ENCODE measurements at places on chromosomes 13 and 19.
A peak's percentile ranks its signal among the peaks of the same experiment; 100 is the strongest.

DNA sequence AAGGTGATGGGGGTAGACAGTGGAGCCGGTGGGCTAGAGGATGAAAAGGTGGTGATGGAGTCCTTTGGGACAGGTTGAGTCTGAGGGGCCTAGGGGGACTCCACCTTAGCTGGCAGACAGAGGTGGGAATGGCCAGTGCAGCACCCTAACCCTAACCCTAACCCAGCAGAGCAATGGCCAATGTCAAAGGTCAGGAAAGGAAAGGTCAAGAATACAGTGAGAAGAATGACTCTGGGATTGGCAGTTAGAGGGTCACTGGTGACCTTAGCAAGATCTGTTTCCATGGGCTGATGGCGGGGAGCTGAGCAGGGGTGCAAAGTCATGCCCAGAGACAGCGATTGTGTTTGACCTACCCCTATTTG lies 16.6 kb downstream of the GNA15 start:
- DNase-seq = no peak

DNA sequence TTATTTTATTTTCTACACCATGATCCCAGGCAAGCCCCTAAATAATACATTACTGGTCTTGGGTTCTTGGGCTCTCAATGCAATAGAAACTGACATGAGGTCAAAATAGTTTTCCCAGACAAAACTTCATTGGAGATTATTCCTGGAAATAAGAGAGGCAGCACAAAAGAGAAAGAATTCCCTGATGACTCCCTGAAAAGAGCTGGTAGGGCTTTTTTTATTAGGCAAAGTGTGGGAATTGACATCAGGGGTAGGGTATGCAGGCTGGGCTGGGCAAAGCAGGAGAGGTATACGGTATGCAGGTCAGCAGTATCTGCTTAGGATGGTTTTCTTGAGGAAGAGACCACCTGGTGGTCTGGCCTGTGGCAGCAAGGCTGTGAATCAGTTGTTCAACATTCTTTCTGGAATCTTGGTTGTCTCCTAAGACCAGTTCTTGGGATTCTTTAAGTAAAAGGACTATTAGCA lies 9.3 kb upstream of the IGFL3 start:
- DNase-seq = no peak

- DNase-seq = peak; percentile 12
Measured at GRCh38 chr13:50887151-50887550, 22.4 kb upstream of the RNASEH2B start.

GRCh38 chr19:48370955-48371354 lies 6.8 kb downstream of the SYNGR4 start:
- DNase-seq = no peak

- peak; percentile 38 for DNase-seq
Measured at GRCh38 chr19:10566658-10567410, 1.0 kb upstream of the KRI1 start.

DNA sequence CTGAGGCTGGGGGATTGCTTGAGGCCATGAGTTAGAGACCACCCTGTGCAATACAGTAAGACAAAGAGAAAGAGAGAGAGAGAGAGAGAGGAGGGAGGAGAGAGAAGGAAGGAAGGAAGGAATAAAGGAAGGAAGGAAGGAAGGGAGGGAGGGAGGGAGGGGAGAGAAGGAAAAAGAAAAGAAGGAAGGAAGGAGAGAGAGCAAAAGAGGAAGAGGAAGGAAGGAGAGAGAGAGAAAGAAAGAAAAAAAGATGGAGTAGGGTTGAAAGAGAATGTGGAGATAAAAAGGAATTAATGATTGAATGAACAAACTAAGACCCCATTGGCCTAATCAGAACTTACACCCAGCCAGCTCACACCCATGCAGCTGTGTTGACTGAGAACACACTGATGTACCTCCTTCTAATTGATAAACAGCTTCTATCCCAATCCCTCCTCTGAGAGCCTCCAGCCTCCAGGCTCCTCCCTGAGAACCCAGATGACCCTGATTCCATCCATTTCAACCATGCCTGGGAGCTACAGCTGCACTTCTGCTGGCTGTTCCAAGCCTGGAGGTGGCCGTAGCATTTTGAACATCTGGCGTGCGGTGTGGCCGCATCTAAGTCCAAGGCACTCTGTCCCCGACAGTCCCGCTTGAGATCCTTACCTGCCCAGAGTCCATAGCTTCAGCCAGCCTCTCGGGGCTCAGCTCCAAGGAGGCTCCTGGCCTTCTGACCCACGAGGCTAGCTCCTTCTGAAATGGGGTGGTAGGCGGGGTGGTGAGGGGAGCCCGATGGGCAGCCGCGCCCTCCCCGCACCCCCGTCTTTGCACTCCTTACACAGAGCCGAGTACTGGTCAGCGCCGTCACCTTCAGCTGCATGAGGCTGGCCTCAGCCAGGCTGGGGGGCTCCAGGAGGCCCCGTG lies 1.1 kb downstream of the PRODH2 start:
- DNase-seq = no peak

DNA sequence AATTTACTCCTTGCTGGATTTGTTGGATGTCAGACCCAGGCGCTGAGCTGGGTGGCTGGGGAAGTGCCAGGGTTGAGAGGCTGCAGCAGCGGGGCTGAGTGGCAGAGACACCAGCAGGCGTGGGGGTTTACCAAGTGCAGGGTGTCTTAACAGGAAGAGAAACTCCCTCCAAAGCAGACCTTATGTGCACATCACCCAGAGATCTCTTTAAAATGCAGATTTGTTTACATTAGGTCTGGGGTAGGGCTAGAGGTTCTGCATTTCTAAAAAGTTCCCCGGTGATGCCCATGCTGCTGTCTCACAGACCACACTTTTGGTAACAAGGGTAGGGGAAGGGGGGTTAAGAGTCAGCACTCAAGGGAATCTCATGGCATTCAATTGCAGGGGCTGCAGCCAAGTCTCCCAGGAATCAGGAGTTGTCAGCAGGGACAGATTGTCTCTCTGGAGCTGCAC lies 80.7 kb upstream of the OLFM4 start:
- peak; percentile 80 for DNase-seq

DNA sequence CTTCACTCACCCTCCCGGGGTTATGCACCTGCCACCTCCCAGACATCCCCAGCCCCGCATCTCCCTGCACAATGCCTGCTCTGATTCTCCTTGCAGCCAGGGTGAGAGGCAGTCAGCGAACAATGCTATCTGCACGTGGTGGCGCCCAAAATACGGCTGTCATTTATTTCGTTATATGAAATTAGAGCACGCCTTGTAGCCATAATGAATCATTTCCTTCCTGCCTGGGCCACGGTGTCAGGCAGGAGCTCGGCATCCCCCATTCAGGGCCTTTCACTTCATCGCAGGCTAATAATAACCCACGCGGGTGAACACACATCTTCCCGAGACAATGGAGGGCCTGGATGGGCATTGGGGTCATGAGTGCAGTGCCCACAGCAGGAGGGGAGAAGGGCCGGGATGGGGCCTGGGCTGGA lies 143.8 kb upstream of the ZNF507 start:
- DNase-seq = peak; percentile 13
